Non-pigmented ciliary epithelial cell (primary cell): ENCODE measurements at places on chromosomes 1 and 21.
A peak's percentile ranks its signal among the peaks of the same experiment; 100 is the strongest.

DNA sequence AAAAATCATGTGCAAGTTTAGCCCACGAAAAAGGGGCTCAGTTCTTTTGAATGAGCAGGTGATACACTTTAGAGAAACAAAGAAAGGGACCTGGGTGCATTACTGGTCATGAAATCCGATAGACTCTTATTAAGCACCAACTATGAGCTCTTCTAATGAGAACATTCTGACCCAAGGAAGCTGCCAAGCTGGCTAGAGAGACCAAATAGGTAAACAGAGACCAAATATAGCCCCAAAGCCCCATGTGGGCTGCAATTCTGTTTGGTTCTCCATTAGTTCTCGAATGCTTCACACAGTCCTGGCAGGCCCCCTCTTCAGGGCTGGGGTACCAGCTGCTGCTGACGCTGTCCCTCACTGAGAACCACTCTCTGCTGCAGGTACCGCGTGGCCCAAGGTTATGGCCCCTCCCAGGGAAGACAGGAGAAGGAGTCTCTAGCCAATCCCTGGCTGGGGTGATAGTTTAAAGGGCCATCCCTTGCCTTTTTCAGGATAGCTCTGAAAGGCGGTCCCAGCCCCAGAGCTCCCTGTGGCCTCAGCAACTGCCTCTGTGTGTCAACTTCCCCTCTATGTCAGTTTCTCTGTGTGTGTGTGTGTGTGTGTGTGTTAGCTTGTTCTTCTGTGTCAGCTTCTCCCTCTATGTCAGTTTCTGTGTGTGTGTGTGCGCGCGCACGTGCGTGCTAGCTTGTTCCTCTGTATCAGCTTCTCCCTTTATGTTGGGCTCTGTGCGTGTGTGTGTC lies 7.1 kb upstream of the UBXN10 start:
- DNase-seq: no peak

GRCh38 chr21:42308161-42308913 lies 6.9 kb downstream of the TFF3 start:
- no peak for DNase-seq

DNA sequence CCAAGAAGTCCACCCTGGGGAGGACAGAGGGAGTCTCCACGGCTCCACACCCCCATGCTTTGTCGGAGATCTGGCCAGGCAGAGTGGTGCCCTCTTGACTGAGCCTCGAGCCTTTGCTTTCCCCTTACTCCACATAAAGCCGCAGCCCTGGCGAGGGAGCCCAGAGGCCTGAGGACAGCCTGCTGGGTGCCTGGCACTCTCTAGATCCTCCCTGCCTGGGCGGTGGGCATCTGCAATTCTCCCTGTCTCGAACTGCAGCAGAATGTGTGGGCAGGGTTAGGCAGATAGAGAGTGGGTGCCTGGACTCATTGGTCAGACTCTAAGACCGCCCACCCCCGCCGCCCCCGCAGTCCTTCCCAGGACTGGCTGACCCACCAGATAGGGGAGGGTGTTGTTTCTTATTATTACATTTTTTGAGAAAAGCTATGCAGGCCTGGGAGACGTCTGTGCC lies 13.9 kb downstream of the EPHX1 start:
- DNase-seq: no peak

DNA sequence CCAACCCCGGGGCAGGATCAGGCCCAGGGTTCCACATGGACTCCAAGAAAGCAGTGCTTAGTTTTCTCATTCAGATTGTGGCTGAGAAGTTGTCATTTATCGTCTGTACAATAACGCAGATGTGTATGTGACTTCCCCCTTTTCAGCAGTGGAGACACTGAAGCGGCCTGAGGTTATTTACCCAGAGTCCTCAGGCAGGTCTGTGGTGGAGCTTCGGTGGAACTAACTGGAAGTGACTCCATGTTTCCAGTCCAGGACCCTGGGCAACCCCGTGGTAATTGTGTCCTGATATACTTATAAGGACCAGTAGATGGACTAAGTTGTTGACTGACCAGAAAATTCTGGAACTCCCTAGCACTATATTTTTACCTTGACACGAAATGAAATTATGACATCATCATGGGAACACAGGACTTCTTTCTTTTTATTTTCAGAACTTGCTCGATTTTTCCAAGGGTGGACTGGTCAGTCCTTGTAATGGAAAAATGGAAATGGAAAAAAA lies 1.0 kb upstream of the IER5 start:
- no peak for DNase-seq

GRCh38 chr1:113275083-113275482 lies 115.2 kb upstream of the MAGI3 start:
- DNase-seq: no peak

DNA sequence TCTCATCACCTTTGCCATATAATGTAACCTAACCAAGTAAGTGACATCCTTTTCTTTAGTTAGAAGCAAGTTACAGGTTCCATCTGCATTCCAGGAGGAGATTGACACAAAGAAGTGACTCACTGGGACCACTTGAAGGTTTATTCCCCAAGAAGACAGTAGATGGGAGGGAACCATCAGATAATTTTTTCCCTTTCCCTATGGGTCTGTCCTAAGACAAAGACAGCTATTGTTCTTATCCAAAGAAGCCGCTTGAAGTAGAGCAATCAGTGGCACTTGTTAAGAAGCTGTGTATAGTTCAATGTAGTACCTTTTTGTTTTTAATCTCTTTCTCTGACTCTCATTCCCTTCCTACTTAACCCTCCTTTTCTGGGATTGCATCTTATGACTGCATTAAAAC lies 139.9 kb upstream of the B3GALT2 start:
- no peak for DNase-seq

GRCh38 chr1:217627431-217627830 lies 3.5 kb downstream of the GPATCH2 start:
- no peak for DNase-seq

- DNase-seq: no peak
Measured at GRCh38 chr1:83606416-83606955, 392.4 kb downstream of the TTLL7 start.

DNA sequence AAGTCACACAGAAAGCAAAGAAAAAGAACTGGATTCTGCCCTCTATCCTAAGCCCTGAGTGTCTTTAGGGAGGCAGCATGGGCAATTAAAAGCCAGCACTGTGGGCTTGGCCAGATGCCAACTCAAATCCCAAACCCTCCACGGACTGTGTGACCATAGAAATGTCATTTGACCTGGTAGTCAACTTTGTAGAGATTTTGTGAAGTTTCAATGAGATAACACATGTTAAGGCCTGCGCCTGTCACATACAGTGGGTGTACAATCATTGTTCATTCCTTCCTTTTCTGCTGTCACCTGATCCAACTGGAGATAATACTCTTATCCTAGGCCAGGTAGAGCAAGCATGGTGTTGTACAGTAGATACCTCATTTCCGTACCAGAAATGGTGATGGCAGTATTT lies 54.2 kb downstream of the TMEM53 start:
- no peak for DNase-seq

- DNase-seq: no peak
Measured at GRCh38 chr1:29868944-29869343, 632.6 kb downstream of the PTPRU start.

GRCh38 chr1:225998560-225999226 lies 450 bp downstream of the SDE2 start:
- DNase-seq: no peak

DNA sequence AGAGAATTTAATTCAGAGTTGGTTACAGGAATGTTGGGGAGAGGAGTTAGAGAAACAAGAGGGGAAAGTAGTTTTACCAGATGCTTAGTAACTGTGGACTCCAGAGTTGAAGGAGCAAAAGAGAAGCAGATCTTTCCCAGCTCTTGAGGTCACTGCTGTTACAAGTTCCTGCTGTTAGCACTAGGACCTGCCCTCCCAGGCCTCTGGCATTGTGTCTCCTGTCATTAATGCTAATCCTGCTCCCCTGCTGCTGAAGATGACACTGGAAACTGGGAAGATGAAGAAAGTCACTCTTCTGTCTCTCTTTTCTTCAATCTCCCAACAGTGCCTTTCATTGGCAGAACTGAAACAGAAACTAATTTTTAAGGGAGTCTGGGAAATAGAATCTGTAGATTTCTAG lies 845.6 kb downstream of the ADGRL2 start:
- DNase-seq: no peak

GRCh38 chr21:32212116-32212515 lies 66.7 kb downstream of the MIS18A start:
- no peak for DNase-seq

GRCh38 chr1:206924592-206925105 lies 2.9 kb upstream of the FCMR start:
- no peak for DNase-seq

GRCh38 chr1:110591956-110592355 lies 14.2 kb downstream of the KCNA2 start:
- no peak for DNase-seq

GRCh38 chr1:156477526-156478249 lies 22.9 kb downstream of the MEF2D start:
- no peak for DNase-seq

DNA sequence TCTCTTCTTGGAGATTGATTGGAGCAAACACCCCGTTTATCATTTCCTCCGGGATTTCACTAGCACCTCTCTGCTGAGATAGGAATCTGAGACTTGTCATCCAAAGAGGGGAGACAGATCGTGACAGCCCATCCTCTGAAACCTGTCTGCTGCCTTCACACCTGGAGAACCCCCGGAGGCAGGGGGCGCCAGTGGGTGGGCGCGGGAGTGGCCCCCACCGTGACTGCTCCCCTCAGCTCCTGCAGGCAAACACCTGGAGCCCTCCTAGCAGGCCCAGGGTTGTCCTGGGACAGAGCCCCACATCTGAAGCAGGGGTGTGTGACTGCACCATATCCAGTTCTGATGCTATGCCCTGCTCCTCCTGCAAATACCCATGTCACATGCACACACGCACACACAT lies 209.5 kb upstream of the POU3F1 start:
- DNase-seq: no peak

- DNase-seq: peak; percentile 89
Measured at GRCh38 chr1:192489748-192490147, 85.8 kb upstream of the RGS1 start.

DNA sequence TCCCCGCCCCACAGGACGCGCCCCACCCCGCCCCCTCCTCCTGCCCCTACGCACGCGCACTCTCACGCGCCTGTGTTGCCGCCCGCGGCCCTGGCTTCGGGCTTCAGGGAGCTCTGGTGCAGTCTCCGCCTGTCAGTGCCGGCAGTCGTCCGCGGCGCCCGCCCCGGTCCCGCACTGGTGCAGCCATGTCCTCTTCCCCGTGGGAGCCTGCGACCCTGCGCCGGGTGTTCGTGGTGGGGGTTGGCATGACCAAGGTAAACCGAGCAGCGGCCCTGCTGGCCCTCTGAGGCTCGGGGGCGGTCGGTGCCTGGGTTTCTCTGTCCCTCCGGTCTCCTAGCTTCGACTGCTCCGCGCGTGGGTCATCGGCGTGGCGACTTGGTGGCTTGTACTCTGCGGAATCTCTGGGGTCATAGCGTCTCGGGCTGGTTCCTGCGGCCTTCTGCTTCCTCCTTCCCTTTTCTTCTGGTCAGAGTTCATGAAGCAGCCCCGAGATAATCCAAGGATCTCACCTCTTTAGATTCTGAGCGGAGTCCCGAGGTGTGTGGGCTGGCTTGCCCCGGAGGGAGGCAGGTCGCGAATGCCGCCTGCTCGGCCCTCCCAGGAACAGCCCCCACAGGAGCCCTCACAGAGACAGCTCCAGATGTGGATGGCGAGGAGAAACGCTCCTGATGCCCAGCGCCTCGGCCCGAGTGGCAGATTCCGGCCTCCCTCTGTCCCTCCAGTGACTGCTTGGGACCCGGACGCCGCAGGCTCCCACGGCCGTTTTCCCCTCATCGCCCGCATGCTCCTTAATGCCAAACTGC lies at the start of gene SCP2:
TSS of gene SCP2 (plus strand) at position 65 of the 803 bp plus-strand sequence. CDS start at position 186, 121 bp downstream.
- DNase-seq: no peak

DNA sequence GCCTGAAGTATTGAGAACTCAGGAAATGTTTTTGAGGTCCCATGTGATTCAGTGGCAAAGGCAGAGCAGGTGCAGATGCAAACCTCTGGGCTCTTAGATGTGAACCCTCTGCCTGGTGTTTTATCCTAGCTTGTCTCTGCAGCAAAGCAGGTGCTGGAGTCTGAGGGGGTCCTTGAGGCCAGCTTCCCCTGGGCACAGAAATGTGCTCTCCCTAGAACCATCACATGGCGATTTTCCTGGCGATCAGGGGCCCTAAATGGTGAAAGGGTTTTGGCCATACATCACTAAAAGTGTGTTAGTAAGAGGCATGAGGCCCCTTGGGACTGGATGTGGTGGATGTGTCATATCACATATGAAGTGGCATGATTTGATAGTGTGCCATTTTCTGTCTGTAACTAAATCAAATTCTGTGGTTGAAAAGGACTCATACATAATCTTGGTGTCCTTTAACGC lies 144.8 kb downstream of the ST6GALNAC3 start:
- DNase-seq: no peak

DNA sequence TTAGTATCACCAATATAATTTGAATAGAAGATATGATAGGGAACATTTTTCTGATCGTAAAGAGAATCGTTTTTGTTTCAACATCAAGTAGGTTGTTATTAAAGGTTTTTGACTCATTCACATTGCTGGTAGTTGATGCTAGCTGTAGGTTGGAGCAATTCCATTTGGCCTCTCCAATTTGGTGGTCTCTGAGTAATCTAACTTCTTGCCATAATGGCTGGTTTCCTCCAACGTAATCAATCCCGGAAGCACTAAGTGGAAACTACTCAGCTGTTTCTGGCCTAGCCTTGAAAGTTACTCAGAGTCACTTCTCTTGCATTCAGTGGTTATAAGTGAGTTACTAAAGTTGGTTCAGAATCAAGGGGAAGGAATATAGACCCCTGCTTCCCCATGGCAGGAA lies 26.0 kb downstream of the RCOR3 start:
- no peak for DNase-seq

- no peak for DNase-seq
Measured at GRCh38 chr21:16585896-16586295, 856.1 kb downstream of the USP25 start.

- no peak for DNase-seq
Measured at GRCh38 chr1:51708911-51709760, 92.2 kb downstream of the OSBPL9 start.

- DNase-seq: no peak
Measured at GRCh38 chr1:244456586-244456985, 4.5 kb upstream of the CATSPERE start.

GRCh38 chr1:223811634-223812101 lies 34.1 kb downstream of the TP53BP2 start:
- no peak for DNase-seq

DNA sequence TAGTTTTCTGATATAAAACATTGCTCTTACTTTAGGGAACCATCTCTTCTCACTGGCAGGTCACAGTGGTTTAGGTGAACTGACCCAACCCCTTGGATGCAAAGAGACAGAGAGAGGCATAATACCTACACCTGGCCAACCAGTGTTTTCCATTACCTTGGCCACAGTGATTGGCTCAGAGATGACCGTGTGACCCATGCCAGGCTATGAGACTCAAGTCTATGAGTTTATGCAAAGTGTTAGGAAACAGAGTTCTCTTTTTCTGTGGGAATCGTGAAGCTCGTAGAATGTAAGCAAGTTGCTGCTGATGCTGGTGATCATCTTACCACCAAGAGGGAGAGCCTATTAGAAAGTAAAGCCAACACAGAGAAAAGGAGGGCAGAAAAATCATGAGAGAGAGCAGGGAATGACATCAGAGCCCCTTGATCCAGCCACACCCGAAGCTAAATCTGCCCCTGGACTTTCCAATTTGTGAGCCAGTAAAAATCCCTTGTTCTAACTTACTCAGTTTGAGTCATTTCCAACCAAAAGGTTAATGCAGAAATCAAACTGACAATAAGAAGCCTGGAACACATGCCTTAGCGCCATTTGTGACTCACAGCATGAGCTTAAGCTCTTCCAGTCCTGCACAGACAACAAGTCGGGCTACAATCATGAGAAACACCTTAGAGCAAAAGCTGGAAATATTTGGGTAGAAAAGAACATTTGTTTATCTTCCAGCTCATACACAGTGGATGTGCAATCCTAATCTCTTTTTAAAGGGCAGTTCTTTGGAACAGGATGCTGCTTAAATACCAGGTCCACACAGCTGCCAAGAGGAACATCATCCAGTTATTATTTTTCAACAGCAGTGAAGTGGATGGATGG lies 81.3 kb upstream of the KAZN start:
- DNase-seq: peak; percentile 70
